Effector memory CD8-positive, alpha-beta T cell (primary cell): ENCODE measurements at places on chromosomes 11 and 22.

- DNase-seq = no peak
Measured at GRCh38 chr11:708511-708910, 2.5 kb downstream of the EPS8L2 start.

- DNase-seq = no peak
Measured at GRCh38 chr11:65032216-65032615, 5.0 kb downstream of the SNX15 start.

- DNase-seq = no peak
Measured at GRCh38 chr22:37423283-37423682, 4.0 kb downstream of the ELFN2 start.

DNA sequence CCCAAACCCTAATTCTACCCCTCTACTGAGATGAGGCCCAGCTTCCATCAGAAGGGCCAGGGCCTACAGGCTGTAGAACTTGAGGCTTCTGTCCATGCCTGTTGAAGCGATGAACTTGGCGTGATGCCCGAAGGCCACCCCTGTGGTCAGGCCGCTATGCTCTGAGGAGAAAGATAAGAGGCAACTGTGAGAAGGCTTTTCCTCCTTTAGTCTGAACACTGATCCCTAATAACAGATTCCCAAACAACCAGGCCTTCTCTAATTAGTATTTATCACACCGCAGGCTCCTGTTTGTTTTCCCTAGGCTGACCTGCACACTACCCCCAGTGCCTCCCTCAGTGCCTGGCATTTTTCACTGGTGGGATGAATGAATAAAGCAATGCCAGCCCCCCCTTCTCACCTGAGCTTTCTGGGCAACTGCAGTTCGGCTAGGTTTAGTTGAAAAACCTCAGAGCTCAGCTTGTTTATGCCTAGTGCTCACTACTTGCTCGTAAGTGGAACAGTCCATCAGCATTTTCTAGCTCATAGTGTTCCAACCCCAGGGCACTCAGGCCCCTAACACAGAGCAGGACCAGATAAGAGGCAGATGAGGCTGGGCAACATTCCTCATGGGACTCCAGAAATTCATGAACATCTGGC is 15.2 kb downstream of the PRPF19 start:
- DNase-seq = no peak

GRCh38 chr22:33920197-33920540 is at the start of gene LARGE1:
TSS of gene LARGE1 (minus strand) at chr22:33920476.
- no peak for DNase-seq

GRCh38 chr11:106565326-106565725 is 452.9 kb downstream of the GUCY1A2 start:
- DNase-seq = no peak

DNA sequence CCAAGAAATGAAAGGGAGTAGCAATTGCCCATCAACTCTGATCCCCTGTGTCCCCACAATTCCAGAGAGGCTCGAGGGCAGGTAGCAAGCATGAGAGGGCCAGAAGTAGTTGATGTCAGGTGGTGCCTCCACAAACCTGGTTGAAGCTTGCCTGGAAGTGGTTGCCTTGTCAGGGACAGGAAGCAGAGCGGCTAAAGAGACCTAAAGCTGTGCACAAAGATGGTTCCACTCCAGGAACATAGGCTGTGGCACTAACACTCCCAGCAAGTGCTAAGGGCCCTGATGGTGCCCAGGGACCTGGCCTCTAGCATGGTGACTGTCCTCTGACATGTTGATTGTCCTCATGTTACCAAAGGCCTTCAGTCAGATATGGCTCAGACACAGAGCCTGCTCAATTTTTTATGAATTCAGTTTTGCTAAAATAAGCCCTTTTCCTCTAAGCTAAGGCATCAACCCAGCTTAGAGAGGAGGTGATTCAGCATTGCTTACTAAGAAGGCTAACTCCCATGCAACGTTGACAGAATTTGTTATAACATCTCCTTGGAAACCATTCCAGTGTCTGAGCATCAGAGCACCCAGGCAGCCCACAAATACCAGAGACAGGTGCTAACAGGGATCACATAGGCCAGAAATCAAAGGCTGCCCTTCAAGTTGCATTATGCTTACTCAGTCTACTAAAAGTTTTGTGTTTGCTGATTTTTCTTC is 196.3 kb upstream of the ARHGAP20 start:
- no peak for DNase-seq

- no peak for DNase-seq
Measured at GRCh38 chr11:67483831-67484665, 1.2 kb downstream of the AIP start.
